ENCODE measurements at places on chromosomes 13 and 19.

DNA sequence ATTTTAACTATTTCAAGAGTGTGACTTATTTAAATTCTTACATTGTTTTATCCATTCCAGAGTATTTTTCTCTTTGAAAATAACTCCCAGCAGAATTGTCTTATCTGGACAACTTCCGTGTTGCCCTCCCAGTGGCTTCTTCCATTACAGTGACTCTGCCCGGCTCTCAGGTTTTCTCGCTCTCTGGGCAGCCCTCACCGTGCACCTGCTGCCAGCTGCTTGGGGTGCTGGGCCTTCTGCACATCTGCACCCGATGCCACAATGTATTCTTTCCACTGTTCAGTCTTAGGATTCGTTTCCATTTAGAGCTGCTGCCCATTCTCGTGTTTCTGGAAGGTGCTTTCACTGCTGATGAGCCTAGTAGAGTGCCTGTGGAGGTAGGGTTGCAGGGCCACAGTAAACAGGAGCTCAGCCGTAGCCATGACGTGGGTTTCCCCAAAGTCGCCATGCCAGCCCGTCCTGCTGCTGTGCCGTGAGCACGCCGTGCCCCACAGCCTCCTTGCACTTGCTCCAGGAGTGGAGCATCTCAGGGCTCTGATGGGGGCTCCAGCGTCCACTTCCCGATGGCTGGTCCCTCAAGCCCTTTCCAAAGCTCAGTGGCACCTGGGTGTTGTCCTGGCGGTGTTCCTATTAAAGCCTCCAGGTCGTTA lies 46.1 kb upstream of the DCUN1D2 start:
- DNase-seq: no peak

GRCh38 chr13:60691268-60691667 lies 294.2 kb downstream of the TDRD3 start:
- DNase-seq: no peak

DNA sequence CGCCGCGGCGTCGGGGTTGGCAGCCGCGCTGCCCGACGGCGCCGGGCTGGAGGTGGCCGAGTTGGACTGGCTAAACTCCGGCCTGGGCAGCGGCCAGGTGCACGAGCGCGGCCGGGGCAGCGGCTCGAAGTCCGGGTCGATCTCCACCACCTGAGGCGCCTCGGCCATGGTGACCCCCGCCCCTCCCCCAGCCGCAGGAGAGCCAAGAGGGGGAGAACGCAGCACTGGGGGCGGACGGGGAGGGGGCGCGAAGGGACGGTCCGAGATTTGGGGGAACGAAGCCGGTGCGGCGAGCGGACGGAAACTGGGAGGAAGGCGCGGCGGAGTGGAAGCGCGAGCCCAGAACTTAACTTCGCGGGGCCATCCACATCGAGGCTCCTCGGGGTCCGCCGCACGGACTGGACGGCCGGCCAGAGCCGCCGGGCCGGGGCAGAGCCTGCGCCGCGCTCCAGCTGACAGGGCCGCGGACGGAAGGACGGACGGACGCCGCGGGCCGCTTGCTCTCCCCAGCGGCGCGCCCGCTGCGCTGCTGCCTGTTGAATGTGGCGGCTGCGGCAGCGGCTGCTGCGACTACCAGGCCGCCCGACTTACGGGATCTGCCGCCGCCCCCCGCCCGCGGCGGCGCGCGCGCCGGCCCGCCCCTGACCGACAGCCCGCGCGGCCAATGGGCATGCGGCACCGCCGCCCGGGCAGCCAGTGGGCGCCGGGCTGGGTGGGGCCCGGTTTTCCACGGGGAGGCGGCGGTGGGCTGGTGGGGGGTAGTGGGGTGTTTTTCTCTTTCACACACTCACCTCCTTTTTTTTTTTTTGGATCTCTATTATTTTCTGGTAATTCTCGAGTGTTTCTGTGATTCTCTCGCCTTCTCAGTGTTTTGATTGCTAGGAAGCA lies at the start of gene FOXO1:
FOXO1 (minus strand) TSS at position 597 of the 888 bp plus-strand sequence; CDS start at position 168, 429 bp downstream.
- peak; percentile 92 for DNase-seq

GRCh38 chr13:65965501-65965900 lies 1264.6 kb downstream of the PCDH9 start:
- no peak for DNase-seq

DNA sequence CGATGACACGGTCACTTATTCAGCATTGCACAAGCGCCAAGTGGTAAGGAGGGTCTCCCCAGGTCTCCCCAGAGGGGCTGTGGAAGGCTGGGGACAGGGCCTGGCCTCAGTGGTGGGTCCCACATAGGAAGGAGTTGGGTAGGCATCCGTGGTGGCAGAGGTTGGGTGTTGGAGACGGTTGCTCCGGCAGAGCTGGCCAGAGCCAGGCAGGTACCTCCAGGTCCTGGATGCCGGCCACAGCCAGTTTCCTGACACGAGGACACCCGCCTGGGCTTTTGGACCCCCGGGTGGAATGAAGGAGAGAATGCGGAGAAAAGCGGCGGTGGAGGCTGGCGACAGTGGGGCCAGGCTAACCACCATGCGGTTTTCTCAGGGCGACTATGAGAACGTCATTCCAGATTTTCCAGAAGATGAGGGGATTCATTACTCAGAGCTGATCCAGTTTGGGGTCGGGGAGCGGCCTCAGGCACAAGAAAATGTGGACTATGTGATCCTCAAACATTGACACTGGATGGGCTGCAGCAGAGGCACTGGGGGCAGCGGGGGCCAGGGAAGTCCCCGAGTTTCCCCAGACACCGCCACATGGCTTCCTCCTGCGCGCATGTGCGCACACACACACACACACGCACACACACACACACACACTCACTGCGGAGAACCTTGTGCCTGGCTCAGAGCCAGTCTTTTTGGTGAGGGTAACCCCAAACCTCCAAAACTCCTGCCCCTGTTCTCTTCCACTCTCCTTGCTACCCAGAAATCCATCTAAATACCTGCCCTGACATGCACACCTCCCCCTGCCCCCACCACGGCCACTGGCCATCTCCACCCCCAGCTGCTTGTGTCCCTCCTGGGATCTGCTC lies 1.3 kb upstream of the FFAR1 start:
- DNase-seq: peak; percentile 70

DNA sequence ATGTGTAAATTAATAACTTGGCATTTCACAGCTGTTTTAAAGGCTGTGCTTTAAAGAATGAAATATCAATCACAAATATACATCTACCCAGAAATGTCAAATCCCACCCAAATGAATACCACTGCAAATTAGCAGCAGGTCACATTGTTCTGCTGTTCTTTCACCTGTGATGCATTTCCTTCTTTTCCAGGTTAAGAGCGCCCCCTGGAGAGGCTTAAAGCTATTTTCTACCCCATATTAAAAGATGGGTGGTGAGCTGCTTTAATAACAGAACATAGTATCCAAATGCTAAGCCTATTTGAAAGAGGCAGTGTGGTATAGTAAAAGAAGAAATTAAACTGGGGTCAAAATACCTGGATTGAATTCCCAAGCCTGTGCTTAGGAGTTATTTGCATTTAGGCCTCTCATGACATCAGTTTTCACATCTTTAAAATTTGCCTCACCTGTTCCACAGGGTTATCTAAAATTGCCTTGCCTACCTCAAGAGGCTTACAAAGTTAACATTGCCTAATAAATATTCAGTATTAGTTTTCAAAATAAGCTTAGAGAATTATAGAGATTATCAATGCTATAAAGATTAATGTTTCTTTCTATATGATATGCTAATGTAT lies 396.9 kb upstream of the SLITRK5 start:
- peak; percentile 2 for DNase-seq

- peak; percentile 16 for DNase-seq
Measured at GRCh38 chr19:42634409-42635232, 39.9 kb upstream of the CEACAM8 start.

GRCh38 chr13:31749929-31750328 lies 10.6 kb downstream of the RXFP2 start:
- DNase-seq: no peak

GRCh38 chr13:37068962-37069361 lies 9.5 kb upstream of the SUPT20H start:
- DNase-seq: no peak

DNA sequence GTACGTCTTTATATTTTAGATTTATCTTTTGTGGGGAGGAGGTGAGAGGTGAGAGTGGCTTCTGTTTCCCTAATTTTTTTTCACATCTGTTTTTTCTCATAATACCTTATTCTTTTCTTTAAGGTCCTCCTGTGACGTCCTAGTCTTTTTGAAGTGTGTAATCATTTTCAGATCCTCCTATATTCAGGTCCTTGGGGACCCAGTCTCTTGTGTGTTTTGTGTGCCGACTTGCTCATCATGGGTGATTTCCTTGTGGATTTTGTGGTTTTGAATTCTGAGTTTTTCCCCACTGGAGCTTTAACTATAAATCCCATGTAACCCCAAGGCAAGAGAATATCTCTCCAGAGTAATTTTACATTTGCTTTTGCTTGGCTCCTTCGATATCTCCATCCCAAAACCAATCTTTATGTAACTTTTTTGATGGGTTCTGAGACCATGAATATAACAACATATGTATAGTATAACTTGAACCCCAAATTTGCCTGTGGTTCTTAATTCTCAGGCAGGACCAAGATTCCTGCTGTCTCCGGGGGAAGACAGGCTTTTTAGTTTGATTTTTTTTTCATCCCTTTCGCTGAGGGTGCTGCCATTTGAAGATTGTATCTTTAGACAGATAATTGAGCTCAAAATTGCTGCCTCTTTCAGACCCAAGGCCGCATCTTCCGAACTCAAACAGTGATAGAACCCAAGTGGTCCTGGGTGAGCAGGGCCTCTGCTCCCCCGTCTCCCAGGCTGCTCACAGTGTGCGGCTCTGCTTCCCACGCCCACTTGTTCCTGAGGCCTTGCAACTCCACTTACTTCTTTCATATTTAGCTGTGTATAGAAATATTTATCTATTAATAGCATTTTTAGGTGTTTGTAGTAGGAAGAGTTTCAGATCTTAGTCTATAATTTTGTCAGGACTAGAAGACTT lies 59.1 kb upstream of the GPR183 start:
- DNase-seq: peak; percentile 36

DNA sequence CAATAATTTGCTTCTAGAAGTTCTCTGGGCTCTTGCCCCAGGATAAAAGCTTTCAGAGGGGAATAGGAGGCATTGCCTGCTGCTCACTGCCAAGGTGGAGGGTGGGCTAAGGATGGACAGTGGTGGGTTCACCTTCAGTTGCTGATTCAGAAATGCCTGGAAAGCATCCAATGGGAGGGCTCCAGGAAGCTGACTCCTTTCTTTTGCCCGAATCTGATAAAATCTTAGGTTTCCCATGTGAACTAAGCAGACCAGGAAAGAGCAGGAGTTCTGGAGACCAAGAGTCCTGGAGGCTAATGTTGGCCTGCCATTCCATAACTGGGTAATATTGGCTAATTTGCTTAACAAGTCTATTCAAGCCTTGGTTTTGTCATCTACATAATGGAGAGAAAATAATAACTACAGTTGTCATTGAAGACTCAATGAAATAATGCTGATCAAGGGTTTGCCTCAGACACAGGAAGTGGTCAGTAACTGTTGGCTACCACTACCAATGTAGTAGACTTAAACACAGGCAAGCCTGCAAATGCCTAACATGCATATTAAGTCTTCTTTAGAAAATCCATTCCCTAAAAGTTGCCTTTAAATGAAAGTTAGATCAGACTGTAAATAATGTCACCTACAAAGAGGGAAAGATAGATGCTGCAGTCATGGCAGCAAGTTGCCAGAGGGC lies 528.4 kb upstream of the NBEA start:
- DNase-seq: no peak

DNA sequence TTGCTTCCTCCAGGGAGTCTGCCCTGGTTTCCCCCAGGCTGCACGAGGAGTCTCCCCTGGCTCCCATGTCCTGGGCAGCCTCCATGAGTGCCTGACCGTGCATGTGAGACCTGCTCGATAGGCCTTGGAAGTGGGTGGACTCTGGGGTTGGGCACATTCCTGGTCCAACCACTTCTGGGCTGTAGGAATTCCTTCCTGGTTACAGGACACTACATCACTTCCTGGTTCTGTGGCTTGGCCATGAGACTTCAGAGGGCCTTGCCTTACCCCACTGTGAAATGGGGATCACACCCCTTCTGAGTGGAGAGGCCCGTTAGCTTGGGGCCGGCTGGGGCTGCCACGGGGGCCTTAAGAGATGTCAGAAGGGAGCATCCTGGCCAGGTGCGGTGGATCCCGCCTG lies 4.0 kb upstream of the ZNF628 start:
- DNase-seq: no peak

DNA sequence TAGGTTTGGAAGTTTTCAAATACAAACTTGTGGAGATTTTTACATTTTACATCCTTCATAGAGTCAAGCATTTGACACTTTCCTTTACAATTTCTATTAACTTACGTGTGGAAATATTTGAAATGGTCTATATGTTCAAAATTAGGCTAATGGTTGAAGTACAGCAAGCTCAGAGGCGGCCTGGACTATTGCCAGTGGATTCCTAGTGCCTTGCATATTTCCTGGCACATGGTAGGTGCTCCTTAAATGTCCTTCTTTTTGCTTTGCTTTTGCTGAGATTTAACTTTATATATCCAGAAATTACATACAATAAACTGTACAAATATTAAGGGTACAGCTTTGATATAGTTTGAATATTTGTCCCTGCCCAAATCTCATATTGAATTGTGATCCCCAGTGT lies 93.9 kb downstream of the UBL3 start:
- DNase-seq: no peak

DNA sequence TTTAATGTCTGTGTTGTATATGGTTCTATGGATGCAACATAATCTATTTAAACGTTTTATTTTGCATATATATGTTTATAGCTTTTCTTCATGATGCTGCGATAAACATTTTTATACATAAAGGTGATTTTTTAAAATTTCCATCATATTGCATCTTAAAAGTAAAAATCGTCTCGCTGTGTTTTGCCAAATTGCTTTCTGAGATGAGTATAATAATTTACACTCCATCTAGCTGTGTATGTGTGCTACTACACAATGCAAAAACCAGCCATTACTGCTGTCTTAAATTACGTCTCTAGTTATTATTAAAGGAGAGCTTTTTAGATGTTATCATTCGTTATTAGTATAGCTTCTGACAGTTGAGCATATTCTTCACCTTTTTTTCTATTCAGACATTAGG lies 37.2 kb downstream of the METTL21C start:
- no peak for DNase-seq

DNA sequence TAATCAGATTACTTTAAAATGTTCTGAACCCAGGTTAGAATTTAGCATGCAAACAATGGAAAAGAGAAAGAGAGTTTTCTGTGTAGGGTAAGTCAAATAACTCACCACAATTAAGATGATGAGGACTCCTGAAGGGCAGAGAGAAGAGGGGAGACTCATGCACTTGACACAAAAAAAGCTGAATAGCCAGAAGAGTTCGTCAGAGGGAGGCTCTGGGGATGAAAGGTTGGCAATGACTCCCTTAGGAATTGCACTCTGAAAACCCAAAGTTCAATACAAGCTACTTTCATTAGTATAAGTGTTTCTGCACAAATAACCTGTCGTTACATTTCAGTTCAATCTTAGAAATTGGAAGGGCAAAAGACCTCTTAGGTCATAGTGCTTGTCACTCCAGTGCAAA lies 434.4 kb upstream of the PCDH9 start:
- DNase-seq: no peak

Data from CD4-positive, alpha-beta T cell treated with Interleukin-6 for 4 hours (primary cell).